ENCODE measurements at places on chromosomes 7 and 10.

DNA sequence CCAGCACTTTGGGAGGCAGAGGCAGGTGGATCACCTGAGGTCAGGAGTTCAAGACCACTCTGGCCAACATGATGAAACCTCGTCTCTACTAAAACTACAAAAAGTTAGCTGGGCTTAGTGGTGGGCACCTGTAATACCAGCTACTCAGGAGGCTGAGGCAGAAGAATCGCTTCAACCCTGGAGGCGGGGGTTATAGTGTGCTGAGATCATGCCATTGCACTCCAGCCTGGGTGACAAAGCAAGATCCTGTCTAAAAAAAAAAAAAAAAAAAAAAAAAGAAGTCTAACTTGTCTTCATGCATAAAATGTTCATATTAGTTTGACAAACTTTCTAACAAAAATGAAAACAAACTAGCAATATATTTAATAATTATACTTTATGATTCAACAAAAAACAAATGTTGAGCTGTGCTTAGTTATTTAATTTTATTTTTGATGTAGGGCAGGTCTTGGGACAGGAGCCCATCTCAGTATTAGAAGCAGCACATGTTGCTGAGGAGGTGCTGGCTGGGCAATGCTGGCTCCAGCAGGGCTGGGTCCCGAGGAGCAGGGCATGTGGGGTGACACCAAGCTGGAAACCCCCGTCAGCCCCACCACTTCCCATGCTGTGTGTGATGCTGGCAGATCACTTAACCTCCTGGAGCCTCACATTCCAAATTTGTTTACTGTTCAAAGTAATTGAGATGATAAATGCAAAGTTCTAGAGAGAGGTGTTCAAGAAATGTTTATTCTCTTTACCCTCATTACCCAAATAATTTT lies 335.3 kb upstream of the KLF6 start:
- DNase-seq, result no peak

DNA sequence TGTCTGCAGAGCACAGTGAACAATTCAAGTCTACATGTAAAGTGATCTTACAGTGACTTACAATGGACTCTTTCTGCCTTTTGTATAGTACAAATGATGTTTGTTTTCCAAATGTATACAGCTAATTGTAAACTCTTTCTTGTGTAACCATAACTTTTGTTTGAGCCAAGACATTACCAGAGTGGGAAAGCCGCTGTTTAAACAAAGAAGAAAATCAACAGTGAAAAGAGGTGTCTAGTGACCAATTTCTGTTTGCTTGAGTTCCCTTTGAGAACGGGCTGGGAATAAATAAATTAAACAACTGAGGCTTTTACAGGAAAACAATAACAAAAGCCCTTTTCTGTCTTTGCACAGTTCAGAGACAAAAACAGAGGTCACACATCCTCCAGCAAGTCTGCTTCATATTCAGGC lies 1163.4 kb downstream of the CNTNAP2 start:
- no peak for DNase-seq

- no peak for DNase-seq
These were observed 20.0 kb downstream of the THNSL1 start for GRCh38 chr10:25036381-25036780.

DNA sequence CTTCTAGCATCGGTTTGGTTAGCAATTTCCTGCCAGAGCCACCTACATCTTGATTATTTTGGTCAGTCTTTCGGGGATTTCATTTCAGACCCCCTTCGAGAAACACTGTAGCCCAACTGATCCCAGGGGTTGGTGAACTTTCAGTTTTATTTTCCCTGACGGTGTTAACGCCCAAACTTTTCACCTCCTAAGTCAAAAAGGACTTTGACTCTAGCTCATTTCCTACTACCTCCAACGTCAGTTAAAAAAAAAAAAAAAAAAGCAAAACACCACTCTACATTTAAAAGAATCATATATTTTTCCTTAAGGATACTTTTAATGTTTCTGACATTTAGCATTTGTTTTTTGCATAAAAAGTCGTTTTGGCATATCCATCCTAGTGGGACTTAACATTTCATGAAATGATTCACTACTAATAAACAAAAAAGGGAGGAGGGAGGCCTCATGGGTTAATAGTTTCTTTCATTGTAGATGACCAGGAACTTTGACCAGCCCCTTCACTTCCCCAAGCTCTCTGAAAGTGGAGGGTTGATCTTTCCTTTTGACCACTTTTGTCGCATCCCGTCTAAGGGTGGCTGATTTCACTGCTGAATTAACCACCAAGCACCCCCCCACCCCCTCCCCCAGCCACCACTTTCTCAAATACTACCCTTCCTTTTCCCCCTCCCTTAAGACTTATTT lies 764 bp upstream of the TCF7L2 start:
- no peak for DNase-seq

DNA sequence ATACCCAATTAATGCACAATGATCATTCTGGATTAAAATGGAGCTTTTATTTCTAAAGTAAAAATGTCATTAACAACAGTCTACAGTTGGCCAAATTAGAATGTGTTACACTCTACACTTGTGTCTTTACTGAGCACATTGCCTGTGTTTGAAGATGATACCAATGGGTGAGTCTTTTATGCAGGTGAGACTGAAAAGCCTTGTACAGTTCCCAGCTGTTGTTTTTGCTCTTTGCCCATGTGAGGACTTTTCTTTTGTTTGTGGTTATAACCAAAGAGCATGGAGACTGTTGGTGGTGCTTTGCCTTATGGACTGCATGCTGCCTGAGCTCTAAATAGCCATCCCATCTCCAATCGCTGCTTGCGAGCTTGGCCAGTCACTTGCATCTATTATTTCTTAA lies 264.5 kb downstream of the GATA3 start:
- DNase-seq, result no peak

- no peak for DNase-seq
These were observed 75.0 kb downstream of the POM121L12 start for GRCh38 chr7:53110425-53110824.

- DNase-seq, result no peak
These were observed 611.8 kb downstream of the SORCS3 start for GRCh38 chr10:105252911-105253310.

DNA sequence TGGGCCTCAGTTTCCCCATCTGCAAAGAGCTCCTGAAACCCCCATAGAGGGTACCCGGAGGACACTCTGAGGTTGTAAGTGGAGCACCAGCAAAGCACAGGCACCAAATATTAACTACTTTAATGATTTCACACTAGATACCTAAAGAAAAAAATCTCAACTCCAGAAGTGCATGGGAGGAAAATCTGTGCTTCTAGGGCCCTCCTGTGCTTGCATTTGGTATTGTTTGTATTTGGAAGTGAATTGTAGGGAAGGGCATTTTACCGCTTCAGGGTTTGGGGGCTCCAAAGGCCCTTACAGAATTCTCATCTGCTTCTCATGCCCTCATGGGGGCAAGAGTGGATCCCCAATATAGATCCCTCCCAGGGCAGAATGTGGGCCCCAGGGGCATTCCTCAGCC lies 22.4 kb upstream of the DRGX start:
- no peak for DNase-seq

GRCh38 chr10:132575320-132576201 lies 38.0 kb downstream of the INPP5A start:
- DNase-seq, result no peak

DNA sequence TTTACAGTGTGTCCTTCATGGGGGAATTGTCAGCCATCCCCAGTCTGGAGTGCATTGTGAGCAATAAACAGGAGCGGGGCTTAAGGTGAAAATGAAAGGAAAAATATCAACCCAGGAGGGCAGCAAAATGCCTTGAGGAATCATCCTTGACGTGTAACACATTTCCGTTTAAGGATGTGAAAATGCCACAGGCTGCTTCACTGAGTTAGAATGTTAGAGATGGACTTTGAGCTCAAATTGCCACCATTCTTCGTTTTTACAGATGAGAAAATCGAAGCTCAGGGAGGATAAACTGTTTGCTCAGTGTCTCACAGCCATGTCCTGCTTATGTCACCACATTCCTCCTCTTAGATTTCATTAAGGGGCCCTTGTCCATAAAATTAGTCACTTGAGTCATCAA lies 23.1 kb downstream of the SORCS3 start:
- DNase-seq, result no peak
